ENCODE measurements at places on chromosomes 5 and 9.

GRCh38 chr9:113654605-113655428 lies 191.3 kb downstream of the RGS3 start:
- DNase-seq: no peak

GRCh38 chr9:76456202-76456926 lies 2.6 kb upstream of the GCNT1 start:
- DNase-seq: peak; percentile 61

GRCh38 chr5:11427569-11427968 lies 476.7 kb downstream of the CTNND2 start:
- no peak for DNase-seq

- no peak for DNase-seq
These were observed 33.8 kb downstream of the ERP44 start for GRCh38 chr9:100064872-100065581.

- no peak for DNase-seq
These were observed 43.8 kb downstream of the UNC5A start for GRCh38 chr5:176854164-176854563.

GRCh38 chr9:19409401-19410194 lies 789 bp downstream of the ACER2 start:
- DNase-seq: peak; percentile 29

DNA sequence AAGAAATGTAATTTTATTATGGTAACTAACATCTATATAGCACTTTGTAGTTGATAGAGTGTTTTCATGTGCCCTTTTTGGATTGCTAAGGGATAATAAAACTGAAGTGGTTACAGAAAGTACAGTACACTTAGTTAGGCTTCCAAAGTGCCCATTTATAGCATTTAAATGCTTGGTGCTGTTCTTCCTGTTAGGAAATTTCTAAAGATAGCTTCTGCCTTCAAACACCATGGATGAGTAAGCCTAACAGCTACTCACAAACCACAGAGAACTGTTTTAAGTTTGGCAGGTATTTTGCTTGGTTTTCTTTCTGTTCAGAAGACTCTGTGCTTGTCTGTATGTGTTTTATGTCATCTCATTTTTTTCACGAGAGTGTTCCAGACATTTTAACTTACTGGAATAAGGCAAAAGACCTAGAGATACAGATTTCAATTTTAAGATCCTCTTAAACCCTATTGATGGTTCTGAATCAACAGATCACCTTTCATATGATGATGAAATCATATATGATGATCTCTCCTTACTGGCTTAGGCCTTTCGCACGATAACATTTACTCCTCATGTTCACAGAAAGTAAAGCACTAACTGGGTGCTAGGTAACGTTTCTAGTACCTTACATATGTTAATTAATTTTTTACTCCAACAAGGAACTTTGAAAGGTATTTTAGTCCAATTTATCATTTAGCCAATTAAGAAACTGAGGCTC lies 4.4 kb downstream of the RIMOC1 start:
- no peak for DNase-seq

DNA sequence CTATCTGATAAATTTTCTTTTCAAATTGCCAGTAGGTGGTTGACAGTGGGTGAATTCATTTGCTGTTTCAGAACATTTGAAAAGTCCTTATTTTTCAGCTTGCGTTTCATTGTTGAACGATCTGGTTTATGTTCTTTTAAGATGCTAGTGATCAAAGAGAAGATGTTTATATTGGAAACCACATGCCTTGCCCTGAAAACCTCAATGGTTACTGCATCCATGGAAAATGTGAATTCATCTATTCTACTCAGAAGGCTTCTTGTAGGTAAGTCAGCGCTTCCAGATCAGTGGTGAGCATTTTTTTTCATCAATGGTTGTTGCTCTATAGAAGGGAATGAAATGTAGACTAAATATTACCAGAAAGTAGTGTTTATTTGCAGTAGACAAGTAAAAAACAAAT lies 16.6 kb upstream of the CAVIN4 start:
- DNase-seq: no peak

GRCh38 chr5:154788212-154788611 lies 33.0 kb downstream of the LARP1 start:
- no peak for DNase-seq

DNA sequence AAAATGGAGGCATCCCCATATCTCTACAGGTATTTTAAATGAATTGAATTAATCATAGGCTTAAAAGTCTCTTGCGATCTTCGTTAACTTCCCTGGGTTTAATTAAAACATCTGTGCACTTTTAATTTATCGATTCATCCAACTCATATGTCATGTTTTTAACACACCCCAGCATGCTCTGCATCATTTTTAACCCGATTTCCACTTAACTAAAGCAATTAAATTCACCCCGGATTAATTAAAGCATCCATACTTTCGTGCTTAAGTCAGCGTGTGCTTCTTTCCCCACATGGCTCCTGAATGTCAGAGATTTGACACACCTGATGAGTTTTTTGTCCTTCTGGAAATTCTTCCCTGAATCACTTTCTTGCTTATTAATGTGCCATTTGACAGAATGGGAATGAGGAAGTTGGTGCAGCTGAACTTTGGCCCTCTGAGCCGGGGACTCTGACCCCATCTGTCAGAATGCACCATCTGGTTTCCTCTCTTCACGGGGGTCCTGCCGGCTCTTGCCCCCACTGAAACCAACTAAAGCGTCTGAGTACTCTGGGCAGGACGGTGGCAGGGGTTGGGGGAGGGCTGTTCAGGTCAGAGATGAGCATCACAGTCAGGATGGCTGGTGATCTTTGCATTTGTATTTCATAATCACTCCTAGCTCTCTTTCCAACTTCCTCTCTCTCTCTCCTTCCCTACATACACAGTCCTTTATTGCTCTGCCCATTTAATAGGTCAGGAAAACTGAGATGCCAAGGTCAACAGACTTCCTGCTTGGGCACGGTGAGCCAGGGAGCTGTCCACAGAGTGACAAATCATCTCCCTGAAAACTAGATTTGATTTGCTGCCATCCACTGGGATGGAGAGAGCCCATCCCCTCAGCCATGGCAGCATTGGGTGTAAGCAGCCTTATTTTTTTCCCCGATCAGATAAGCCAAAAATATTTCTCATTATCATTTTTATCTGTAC lies 180.3 kb upstream of the WWC1 start:
- DNase-seq: no peak

DNA sequence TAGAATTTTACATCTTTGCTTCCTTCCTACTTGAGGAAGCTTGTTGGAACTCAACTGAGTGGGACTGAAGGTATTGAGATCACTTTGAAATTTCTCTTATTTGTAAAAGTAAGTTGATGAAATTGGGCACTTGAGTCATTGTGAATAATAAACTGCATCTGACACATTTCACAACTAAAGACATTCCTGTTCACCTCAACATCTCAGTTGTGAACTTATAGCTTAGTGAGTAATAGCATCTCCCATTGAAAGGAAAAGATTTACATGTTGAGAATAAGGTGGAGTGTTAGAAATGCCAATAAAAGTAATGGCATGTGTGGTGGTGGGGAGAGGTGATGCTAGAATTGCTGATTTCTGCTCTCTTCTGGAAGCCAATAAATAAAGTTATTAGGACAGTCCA lies 145.0 kb downstream of the SLC24A2 start:
- DNase-seq: no peak

- no peak for DNase-seq
These were observed 80.3 kb upstream of the ERBIN start for GRCh38 chr5:65846101-65846500.

- DNase-seq: no peak
These were observed 75.2 kb upstream of the GALNT10 start for GRCh38 chr5:154115291-154115690.

- DNase-seq: no peak
These were observed 145.7 kb downstream of the EBF1 start for GRCh38 chr5:158953929-158954534.

DNA sequence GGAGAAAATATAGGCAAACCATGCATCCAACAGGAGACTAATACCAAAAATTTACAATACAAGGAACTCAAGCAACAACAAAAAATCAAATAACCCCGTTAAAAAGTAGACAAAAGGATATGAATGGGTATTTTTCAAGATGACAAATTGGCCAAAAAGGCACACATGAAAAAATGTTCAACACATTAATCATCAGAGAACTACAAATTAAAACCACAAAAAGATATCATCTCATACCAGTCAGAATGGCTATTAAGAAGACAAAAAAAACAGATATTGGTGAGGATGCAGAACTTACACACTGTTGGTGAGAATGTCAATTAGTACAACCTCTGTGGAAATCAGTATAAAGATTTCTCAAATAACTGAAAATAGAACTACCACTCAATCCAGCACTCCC lies 35.0 kb downstream of the TEX10 start:
- DNase-seq: no peak

DNA sequence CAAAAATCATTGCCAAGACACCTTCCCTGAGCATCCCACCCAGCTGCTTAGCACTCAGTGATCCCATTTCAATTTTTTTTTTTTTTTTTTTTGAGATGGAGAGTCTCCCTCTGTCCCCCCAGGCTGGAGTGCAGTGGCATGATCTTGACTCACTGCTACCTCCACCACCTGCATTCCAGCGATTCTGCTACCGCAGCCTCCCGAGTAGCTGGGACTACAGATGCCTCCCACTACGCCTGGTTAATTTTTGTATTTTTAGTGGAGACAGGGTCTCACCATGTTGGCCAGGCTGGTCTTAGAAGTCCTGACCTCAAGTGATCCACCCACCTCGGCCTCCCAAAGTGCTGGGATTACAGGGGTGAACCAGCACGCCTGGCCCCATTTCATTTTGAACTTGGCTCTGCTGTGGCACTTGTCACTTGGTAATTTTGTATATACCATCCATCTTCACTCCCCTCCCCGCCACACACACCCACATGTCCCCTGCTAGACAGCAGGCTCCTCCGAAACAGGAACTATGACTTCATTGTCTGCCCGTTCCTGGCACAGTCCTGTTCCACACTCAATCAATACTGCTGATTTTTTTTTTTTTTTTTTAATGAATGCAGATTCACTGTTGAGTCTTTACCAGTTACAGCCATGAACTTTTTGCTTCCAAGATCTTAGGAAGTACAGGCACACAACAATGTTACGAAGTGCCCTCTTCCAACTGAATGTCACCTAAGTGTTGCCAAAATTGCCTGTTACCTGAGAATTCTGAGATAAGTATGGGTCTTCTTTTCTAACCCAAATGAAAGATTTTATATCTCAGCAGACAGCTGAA lies 17.3 kb upstream of the ZBTB34 start:
- DNase-seq: no peak

Data from H54 (cell line).